ENCODE measurements at places on chromosomes 16 and 17.

- DNase-seq = peak; percentile 87
Measured at GRCh38 chr17:14302431-14303099, 1.7 kb downstream of the HS3ST3B1 start.

GRCh38 chr16:54591816-54592246 is 305.2 kb upstream of the IRX3 start:
- DNase-seq = no peak

- DNase-seq = no peak
Measured at GRCh38 chr17:10156948-10157607, 41.3 kb downstream of the GAS7 start.

GRCh38 chr17:50314456-50315011 is 31.4 kb upstream of the XYLT2 start:
- no peak for DNase-seq

DNA sequence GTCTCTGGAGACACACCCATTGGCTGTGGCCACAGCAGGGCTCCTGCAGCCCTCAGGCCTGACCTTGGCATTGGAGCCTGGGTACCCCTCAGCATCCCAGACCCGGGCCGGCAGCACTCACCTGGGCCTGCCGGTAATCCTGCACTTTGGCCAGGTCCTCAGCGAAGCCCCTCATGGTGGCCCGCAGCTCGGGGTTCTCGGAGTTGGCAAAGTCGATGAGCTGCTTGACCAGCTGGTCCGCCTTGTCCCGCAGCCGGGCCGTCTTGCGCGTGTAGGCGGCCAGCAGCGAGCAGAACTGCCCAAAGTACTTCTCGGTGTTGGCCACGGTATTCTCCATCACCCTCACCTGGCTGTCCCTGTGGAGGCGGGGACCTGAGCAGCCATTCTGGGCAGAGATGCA is 2.2 kb downstream of the CIBAR2 start:
- no peak for DNase-seq

- no peak for DNase-seq
Measured at GRCh38 chr17:67855504-67856324, 30.4 kb downstream of the BPTF start.

DNA sequence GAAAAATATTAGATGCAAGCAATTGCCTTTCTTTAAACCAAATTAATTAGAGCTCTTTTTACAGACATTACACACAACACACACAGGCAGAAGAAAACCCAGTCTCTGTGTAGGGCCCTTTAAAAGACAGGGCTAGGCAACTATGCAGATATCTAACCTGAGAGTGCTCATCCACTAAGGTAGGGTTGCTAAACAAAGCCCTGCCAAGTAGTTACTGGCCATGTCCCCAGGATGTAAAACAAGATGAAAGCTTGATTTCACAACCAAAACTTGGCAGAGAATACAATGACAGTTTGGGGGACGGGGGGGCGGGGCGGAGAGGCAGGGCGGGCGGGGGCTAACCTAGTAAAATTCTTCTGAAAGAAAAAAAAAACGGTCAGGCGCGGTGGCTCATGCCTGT is 669.0 kb upstream of the CA10 start:
- DNase-seq = no peak

DNA sequence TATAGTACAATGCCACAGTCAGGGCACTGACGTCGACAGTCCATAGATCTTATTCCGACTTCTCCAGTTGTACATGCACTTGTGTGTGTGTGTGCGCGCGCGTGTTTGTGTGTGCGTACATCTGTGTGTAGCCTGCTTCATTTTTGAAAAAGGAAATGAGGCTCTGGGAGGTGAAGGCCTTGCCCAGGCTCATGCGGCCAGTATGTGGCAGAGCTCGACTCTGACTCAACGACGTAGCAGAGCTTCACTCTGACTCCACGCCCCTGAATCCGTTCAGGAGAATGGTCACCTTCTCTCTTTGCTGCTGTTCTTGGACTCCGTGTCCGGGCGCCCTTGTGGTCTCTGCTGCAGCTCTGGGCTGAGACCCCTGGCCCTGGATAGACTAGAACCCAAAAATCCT is 81.6 kb upstream of the CIBAR2 start:
- no peak for DNase-seq

GRCh38 chr16:22420606-22421135 is 46.3 kb upstream of the CDR2 start:
- DNase-seq = no peak

DNA sequence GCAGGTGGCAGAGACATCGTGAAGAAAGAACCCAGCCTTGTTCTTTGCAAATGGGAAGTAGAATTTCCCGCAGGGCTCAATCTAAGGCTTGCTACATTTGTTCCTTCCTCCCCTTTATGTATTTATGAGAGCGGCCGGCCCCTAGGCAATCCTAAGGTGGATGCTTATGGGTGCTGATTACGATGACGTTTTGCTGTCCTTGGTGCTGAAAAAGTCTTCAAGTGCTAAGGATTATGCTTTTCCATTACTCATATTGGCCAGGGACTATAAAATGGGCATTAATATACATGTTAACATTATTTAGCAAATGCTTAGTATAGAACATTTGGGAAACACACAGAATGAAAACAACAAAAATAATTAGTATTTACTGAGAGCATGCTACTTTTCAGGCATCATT is 313.3 kb upstream of the XYLT1 start:
- no peak for DNase-seq

- DNase-seq = no peak
Measured at GRCh38 chr17:69012895-69013805, 47.6 kb downstream of the ABCA9 start.

DNA sequence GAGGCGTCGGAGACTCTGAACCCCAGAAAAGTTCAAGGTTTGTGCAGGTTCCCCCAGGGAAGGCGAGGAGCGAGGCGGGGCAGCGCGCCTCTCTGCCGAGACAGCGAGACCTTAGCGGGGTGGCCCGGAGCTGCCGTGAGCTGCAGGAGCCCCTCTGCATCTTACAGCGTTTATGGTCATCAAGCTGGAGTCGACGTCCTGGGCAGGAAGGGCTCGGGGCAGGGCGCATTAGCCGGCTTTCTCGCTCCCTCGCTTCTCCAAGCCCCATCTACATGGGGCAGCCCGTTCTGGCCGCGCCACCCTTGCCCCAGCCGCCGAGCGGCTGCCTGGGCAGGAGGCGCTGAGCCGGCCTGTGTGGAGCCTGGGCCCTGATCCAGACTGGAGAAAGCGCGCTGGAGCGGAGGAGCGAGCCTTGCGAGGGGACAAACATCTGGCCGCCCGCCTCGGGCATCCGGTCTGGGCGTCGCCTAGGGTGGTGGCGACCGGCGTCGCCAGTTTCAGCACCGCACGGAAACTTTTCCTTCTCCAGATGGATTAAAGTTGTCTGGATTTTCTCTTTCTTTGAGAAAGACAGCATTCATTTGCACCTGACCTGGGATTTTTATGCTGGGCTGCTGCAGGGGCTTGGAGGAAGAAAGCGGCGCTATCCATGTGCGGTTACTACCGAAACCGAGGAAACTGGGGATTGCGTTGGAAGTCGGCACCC is 750 bp downstream of the TMEM132E start:
- no peak for DNase-seq

- no peak for DNase-seq
Measured at GRCh38 chr17:64460955-64461354, 12.0 kb downstream of the MILR1 start.
